ENCODE measurements at places on chromosomes 2 and 18.

- DNase-seq, result no peak
Observed at GRCh38 chr2:169963786-169964185, 136.5 kb downstream of the UBR3 start.

DNA sequence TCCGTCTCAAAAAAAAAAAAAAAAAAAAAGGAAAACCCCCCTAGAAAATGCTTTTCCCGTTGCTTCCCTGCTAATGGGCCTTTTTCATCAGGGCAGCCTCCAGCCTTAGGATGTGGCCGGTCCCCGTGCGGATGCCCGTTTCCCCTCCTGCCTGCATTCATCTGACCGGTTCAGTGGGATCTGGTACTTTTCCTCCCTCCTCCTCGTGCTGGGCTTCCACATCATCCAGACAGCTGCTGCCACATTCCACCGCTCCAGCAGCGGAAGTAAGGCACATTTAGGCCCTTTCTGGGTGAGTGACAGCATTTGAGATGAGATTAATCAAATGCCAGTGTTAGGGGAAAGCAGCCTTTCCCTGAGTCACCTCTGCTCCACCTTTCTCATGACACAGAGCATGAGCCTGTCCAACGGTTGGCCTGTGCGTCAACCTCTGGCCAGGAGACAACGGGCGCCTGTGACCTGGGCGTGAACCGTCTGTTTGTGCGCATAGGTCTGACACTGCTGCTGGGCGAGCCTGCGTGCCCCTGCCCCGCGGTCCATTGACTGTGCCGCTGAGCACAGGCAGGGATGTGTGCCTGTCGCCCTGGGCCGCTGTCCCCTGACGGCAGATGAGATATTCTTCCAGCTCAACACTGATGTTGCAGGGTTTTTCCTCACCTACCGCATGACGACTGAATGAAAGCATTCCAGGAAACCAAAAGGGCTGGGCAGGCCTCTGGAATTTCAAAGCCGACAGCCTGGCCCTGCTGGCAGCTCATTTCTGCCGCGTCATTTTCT lies 174.0 kb downstream of the TGIF1 start:
- no peak for DNase-seq

GRCh38 chr2:121469356-121469755 lies 61.3 kb upstream of the RNU4ATAC start:
- DNase-seq, result no peak

- no peak for DNase-seq
Observed at GRCh38 chr2:67876176-67876575, 186.6 kb downstream of the C1D start.

- no peak for DNase-seq
Observed at GRCh38 chr2:62326735-62327134, 130.8 kb downstream of the B3GNT2 start.

DNA sequence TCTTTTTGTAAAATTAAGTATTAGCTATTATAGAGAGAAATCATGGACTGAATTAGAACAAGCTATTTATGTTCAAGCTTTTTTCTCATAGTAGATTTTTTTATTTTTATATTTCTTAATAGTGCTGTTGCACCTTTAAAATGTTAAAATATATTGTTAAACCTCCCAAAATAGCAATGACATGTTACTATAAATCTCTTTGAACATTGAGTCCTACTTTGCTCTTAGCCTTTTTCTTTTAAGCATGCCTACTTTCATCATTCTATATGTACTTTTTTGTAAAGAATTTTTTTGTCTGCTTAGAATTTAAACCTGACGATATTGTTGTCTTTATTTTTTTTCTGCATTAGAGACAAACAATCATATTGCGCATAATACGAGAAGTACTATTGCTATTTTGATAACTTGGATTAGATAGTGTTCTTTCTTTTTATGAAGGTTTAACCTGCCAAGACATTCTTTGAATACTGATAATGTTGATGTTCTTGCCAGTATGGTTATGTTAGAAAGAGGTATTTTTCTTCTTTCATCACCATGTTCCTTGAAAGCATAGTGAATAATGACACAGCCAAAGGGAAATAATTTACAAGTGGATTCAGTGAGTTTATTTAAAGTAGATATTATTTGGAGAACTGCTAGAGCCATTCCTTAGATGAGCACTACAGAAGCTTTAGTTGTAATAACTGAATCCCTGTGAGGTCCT lies 40.6 kb downstream of the PMS1 start:
- DNase-seq, result no peak

GRCh38 chr2:131557558-131558321 lies 30.1 kb downstream of the CCDC74A start:
- no peak for DNase-seq

DNA sequence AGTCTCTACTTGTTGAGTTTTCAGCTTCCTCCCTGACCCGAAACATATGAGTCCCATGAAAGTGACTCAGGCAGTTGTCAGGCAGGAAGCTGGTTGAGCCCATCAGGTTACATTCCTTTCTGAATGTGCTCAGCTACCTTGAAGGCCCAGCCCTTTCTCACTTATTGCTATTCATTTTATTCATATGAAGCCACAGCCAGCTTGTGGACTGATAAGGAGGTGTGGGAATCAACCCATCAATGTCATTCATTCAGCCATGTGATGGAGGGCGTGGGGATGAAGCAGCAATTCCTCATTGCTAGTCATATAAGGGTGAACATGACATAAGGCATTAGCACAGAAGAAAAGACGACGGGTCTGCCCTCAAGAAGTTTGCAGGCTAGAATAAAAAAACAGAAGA lies 5.3 kb upstream of the VPS4B start:
- no peak for DNase-seq

- no peak for DNase-seq
Observed at GRCh38 chr18:69820538-69820937, 127.1 kb downstream of the CD226 start.

DNA sequence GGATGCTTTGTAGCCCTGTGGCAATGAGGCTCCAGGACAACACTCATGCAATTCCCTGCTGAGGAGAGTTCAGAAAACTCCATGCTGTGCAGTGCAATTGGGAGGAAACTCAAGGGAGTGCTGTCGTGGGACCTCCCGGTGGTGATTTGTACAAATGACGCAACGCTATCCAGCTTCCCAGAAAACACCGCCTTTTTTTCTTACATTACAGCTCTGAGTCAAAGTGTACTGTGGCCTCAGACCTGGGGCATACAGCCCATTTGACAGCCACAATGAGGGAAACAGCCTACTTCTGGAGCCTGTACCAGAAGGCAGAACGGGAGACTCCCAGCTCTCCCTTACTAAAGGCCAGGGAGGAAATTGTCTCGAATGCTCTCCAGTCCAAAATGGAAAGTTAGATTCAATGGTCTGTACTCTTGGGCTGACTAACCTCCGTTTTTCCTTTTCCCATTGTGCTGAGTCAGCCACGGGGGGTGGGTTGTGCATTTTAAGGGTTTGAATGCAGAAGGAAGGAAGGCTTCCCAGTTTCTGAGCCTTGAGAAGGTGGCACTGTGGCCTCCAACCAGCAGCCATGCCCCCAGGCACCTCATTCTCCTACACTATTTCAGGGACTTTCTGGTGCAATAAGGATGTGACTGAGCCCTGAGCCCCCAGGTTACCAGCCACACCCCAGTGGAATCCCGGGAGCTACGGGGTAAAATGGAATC lies 16.4 kb upstream of the CYP1B1 start:
- DNase-seq, result no peak

GRCh38 chr2:181857483-181857882 lies 34.0 kb upstream of the ITPRID2 start:
- DNase-seq, result no peak

DNA sequence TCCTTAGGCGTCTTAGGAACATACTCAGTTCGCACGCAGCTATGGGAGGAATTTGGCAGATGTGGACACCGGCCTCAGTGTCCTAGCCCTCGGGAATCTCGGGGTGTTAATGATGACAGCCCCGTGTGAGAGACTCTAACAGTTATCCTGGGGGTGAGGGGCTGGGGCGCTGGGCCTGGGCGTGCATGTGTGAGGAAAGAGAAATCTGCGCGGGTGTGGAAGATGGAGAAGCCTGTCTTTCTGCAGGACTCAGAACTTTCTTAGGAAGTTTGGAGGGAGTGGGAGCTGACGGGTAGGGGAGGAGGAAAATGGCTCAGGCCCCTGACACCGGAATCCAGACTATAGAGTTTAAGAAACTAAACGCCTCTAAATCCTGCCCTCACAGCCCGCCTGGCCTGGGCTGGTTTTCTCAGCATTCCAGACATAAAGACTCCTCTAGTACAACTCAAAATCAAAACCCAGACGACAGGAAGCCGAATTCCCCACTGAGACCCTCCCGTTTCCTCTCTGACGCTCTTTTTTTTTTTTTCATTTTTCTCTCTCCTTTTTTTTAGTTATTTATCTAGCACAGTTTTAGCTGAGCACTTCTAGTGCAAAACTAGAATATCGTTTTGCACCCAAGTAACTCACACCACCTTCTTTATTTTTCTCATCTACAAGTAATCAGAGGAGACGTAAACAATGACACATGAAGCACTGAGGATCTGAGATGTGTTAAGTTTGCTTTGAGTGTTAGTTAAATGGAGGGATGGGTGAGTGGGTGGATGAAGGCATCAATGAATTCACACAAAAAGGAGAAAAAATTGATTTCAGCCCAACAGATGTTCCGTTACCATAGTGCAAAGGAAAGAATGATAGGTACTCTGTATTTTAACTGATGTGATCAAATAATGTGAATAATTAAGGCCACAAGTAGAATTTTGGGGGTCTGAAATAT lies 1.2 kb upstream of the HAAO start:
- DNase-seq, result no peak

DNA sequence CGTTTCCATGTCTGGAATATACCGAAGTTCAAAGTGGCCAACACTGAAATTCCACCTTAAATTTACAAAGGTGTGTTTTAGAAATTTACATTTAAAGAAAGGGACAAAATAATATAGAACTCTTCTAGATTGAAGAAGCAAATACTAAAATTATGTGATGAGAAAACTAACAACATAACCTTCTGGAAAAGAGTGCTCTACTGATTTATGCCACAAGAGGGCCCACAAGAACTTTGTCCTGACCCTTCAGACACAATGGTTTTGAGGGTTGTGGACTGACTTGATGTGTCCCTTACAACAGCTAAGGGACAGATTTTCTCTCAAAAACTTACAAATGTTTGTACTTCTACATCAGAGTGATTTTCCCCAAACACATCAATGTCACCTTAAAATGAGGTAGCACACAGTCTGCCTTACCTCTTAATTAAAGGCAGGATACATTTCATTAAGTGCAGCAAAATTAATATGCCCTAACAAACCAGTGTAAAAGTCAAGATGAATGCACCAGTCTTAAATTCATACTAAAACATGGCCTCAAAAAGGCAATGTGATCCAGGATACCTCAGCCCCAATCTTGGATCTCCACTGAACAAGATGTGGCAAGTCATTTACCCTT lies 36.2 kb downstream of the EIF2AK3 start:
- DNase-seq, result peak; percentile 5

- no peak for DNase-seq
Observed at GRCh38 chr2:191857259-191857805, 10.4 kb upstream of the CAVIN2 start.

GRCh38 chr18:56545464-56545863 lies 92.9 kb downstream of the TXNL1 start:
- no peak for DNase-seq

- DNase-seq, result no peak
Observed at GRCh38 chr2:178473373-178473772, 5.0 kb downstream of the FKBP7 start.

- no peak for DNase-seq
Observed at GRCh38 chr2:144479659-144480058, 40.3 kb downstream of the ZEB2 start.

- DNase-seq, result no peak
Observed at GRCh38 chr2:241286348-241287090, 29.0 kb downstream of the HDLBP start.

- DNase-seq, result no peak
Observed at GRCh38 chr2:168167511-168168263, 79.7 kb downstream of the STK39 start.

DNA sequence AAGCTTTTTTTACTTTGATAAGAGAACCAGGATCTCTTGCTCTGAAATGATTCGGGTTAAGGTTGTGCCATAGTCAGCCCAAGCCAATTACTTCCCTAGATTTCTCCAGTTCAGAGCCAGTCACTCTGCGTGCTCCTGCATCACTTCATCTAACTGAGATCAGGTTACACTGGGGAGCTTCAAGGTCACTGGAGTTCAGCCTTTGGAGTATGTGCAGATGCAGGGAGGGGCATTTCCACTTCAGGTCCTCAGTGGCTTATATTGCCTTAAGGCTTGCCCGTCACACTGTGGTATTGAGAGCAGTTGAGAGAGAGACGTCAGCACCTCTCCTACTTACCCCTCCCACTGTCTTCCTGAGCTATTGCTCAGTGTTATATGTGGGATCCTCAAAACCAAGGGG lies 317.8 kb downstream of the EPHA4 start:
- no peak for DNase-seq

- no peak for DNase-seq
Observed at GRCh38 chr2:126449677-126450076, 206.3 kb upstream of the GYPC start.

DNA sequence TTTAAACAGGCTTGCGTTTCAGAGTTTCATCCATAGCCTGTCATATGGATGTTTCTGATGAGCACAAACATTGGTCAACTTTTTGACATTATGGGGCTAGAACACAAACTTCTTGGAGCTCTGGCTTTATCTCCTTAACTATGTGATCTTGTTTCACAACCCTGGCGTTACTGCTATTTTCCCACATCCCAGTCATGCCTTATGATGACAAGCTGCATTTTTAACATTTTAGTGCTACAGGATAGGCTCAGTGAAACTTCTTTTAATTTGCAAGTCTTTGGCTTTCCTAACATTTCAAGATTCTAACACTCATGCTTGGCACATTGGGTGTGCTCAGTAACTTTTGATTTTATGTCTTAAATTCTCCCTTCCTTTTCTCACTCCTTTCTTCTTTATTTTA lies 21.0 kb upstream of the PDE1A start:
- no peak for DNase-seq

Data from CD8-positive, alpha-beta T cell (primary cell).